ENCODE measurements at places on chromosomes 13 and 19.

DNA sequence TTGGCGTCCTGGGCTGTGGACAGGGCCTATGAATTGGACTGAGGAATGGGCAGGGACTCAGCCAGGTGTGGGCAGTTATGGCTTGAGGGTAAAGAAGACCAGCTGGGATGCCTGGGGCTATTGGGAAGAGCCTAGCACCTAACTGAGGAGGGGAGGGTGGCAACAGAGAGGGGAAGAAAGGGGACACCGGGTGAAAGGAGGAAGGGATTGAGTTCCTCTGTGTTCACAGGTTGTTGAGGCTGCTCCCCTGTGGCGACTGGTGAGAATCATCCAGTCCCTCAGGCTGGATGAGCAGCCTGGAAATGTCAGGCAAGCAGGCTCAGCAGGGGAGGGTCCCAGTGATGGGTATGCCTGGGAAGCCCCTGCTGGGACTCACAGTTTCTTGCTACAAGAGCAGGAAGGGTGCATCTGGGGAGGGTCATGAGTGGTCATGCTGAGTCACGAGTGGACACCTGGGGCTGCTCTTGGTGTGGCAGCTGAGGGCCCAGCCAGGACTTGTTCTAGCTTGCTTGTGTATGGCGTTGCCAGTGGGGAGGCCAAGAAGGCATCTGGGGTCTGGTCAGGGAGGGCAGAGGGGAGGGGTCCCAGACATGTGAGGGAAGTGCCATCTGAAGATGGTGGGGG lies 1.4 kb downstream of the ZNF324 start:
- DNase-seq, result no peak

- no peak for DNase-seq
Measured at GRCh38 chr13:112343591-112343990, 32.6 kb upstream of the SPACA7 start.

DNA sequence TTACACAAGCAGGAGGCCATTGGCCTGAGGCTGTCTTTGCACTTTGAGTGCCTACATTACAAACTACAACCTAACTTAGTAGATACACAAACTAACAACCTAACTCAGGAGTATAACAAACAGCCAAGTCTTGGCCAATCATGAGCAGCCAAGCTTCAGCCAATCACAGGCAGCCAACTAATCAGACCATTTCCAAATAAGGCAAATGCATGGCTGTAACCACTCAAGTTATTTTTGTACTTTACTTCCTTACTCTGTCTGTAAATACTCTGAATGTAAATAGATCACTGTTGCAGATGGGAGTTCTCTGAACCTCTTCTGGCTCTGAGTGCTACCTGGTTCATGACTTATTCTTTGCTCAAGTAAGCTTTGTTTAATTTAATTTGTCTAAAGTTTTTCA lies 748.1 kb upstream of the SGCG start:
- DNase-seq, result no peak

- DNase-seq, result no peak
Measured at GRCh38 chr13:108734676-108735075, 105.3 kb downstream of the MYO16 start.

GRCh38 chr13:79992111-79992510 lies 348.8 kb downstream of the SPRY2 start:
- no peak for DNase-seq

- DNase-seq, result no peak
Measured at GRCh38 chr19:31533114-31533513, 183.9 kb upstream of the TSHZ3 start.

DNA sequence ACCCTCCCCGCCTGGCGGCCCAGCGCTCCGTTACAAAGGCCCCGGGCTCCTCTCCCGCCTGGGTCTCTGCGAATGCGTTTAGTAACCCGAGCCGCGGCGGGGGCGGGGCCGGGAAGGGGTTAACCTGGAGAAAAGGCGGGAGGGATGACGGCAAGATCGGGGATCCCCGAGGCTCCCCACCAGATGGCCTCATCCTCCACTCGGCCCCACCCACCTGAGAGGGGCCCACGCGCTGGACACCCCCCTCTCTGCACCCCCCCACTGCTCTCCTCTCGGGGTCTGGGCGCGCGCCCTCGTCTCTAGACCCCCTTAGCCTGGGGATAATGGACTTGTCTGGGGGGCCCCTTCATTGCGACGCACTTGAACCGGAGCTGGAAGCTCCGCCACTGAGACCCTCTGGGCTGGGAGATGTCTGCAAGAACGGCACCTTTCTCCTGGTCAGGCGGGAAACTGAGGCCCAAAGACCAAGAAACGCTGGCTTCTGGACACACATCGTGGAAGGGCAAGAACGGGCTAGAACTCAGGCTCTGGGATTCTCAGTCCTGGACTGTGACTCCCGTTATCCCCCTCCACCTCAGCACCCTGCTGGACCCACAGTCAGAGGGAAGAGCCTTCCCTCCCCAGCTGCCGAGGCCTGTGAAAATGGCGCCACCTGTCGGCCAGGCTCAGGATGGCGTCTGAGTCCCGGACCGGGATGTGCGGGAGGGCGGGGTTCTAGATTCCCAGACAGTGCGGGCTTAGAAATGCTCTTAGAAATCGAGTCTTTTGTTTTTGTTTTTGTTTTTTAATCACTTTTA lies 2.9 kb upstream of the LTBP4 start:
- DNase-seq, result peak; percentile 60

DNA sequence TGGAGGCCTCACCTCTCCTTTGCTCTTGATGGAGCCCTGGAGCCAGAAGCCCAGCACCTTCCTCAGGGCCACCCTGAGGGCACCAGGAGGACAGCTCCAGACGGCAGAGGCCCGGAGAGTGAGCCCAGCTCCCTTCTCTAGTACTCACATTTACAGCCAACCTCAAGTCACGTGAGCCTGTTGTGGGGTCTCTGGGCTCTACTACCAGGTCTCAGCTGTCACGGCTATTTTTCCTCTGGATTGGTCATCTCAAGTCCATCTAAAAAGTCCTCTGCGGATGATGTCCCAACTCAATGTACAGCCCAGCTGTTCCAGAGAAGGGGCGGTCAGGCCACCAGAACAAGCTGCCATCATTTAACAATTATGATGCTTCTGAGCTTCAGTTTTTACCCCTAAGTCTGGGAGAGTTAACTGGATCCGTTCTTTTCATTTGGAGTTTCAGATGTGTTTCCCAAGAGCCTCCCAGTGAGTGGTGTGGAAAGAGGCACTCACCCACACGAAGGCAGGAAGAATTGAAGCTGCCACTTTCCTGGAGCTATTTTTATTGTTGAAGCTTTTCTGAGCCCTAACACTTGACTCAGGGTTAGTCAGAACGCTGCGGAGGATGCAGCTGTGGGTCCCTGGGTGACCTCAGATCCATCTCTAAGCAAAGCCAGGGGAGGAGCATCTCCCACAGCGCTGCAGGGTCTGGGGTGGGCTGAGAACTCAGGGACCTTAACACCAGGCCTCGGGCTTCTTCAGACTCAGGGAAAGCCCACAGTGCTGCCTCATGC lies 143.5 kb upstream of the UBL3 start:
- peak; percentile 18 for DNase-seq

DNA sequence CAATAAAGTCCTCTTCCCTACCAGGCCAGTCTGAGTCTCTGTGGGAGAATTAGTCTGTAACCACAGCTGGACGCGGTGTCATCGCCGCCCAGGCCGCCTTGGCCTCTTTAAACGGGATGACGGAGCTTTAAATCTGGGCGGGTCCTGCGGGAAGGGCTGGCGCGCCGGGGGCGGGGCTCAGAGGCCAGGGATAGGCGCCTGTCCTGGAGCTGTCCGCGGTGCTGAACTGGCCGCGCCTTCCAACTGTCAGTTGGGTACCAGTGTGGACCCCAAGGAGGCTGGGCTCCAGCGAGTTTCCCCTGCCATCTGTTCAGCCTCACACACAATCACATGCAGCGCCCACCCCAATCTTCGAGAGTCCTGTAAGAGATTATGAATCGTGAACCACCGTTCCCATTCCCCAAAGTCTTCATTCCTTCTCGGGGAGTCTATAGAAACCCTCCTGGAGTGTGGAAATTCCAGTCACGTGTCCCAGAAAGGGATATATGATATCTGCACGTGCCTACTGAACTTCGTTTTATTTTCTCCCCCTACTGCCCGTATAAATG lies 11.5 kb downstream of the APLP1 start:
- DNase-seq, result peak; percentile 44

GRCh38 chr19:7188698-7189629 lies 105.2 kb downstream of the INSR start:
- DNase-seq, result no peak

DNA sequence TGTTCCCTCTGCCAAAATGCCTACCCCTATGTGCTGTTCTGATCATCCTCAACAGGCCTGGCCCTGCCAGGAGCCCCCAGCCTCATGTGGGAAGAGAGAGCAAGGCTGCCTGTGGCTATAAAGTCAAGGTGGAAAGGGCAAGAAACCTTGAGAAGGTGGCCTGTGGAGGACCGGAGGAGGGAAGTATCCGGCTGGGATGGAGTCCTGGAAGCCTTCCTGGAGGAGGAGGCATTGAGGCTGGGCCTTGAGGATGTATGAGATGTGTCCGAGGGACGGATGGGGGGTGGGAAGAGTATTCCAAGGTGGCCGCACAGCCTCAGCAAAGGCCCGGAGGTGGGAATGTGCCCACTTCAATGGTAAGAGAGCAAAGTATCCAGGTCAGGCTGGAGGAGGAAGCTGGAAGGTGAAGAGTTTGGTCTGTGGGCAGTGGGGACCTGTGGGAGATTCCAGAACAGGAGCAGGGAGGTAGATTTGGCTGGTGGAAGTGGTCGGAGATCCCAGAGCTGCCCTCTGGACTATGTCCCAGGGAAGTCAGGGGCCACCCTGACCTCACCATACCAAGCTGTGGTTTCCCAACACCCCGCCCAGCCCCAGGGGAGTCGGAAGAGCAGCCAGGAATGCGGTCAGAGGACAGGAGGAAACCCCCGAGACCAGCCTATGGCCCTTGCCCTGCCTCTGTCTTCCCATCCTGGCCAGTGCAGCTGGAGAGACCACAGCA lies 3.0 kb upstream of the PLIN4 start:
- no peak for DNase-seq

GRCh38 chr13:111893071-111893606 lies 173.8 kb upstream of the SOX1 start:
- DNase-seq, result no peak

DNA sequence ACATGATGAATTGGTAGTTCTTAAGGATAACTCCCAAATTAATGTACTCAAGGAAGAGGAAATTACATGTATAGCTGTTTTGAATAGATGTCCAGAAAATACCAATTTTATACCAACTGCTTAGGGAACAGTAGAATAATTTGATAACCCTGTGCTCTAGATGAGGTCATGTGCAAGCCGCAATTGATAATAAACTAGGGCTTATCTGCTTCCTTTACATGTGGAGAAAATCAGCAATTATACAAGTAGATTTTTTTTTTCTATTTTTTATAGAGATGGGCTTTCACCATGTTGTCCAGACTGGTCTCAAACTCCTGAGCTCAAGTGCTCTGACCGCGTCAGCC lies 9.3 kb downstream of the TPT1 start:
- DNase-seq, result no peak

GRCh38 chr13:39401046-39401705 lies 201.8 kb downstream of the LHFPL6 start:
- DNase-seq, result no peak

DNA sequence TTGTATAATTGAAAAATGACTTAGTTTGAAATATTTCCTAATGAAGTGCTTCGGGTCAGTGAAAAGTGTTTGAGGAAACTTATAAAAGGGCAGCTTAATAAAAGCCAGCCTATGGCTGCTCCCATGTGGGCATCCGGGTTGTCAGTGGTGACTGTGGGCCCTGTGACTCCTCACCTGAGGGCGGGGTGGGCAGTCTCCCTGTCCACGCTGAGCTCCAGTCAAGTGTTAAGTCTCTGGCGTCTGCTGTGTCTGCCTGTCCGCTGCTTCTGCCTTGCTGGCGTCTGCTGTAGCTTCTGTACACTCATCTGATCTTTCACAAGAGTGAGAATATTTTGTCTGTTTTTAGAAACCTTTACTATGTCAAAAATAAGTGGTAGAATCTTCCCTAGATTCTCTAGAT lies 7.1 kb downstream of the LAMP1 start:
- no peak for DNase-seq

DNA sequence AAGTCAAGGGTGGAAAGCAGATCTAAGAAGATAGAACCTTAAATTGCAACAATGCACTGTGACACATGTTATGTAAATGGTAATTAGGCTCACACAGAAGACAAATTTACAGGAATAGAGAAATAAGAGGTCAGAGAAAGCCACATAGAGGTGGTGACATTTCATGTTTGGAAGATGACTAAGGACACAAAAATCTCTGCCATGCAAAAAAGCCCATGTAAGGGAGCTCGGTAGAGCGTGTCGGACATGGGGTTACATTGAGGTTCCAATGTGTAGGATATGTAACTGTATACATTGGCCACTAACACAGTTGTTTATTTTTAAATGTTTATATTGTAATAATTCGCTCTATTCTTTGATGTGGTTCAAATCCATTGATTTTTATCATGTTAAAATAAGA lies 33.7 kb downstream of the SUGT1 start:
- DNase-seq, result no peak

DNA sequence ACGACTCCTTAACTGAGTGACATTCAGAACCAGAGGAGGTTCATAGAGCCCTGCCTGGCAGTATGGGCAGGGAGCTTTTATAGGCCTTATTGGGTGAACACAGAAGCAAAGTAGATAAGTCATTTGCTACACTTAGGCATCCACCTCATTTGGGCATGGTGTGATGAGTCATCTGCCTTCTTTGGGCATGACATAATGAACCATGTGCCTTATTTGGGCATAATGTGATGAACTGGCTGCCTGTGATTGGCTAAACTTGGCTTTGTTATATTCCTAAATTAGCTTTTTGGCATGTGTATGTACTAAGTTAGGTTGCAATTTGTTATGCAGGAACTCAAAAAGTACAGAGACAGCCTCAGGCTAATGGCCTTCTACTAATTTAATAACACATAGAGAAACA lies 2210.2 kb upstream of the PCDH20 start:
- no peak for DNase-seq

- DNase-seq, result no peak
Measured at GRCh38 chr19:14112051-14112808, 5.3 kb downstream of the PRKACA start.

DNA sequence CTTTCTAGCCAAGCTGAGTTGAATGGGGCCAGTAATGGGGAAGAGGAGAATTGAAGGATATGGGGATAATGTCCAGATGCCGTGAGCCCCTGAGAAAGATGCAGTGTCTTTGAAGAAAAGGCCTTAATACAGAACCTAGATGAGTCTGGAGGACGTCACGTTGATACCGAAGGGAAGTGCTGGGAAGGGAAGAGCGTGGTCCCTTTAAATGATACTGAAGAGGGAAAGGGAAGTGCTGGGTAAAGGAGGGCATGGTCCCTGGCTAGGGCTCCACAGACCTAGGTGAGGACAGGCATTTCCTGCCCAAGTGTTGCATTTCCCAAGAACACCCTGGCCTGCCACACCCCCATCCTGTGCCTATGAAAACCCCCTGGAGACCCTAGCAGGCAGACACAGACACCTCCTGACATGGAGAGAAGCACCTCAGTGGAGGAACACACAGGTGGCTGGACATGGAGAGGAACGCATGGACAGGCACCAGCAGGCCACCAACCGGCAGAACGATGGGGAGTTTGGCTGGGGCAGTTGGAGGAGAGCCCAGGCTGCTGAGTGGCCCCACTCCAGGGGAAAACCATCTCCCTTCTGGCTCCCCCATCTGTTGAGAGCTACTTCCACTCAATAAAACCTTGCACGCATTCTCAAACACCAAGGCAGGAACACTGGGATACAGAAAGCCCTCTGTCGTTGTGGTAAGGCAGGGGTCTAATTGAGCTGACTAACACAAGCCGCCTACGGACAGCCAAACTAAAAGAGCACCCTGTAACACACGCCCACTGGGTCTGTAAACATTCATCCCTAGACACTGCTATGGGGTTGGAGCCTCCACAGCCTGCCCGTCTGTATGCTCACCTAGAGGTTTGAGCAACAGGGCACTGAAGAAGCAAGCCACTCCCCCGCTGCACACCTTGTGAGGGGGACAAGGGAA lies 34.9 kb upstream of the POMP start:
- no peak for DNase-seq

GRCh38 chr13:46621133-46621532 lies 68.2 kb downstream of the LRCH1 start:
- no peak for DNase-seq
